RWPE2 (cell line): ENCODE measurements at places on chromosomes 16 and 17.

DNA sequence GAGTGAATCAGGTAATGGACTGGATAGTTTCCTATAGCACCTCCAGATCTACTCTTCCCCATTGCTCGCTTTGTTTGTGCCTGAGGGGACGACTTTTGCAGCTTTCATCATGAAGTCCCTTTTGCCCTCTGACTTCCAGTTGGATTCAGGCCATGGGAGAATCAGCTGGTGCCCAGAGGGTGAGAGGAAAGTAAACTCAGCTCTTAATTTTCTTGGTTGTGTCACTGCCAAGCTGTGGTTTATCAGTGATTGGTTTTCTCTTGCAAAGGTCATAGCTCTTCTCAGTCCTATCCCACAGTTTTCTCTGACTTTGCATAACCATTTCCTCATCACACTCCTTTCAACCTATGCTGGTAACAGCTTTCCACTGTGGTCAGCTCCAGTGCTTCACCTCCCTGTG lies 200.1 kb downstream of the KCNJ2 start:
- no peak for DNase-seq

DNA sequence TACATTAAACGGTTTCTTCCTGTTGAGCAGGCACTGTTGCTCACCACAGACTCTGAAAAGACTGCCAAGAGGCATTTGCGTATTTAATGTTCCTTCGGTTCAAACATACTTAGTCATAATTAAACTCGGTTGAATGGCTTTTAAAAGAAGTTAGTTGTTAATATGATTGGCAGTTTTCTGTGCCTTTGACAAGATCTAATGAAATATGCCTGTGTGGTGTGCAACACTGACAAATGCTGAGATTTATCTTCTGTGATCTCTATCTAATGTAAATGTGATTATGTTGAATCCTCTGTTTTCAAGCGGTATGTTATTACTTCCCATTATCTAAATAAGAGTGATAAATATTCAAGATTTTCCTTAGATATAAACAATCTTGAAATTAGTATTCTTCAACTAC lies 1046.6 kb downstream of the CDH8 start:
- no peak for DNase-seq

- peak; percentile 90 for DNase-seq
Observed at GRCh38 chr17:78661093-78661770, 84.0 kb upstream of the DNAH17 start.

GRCh38 chr17:72397687-72398086 lies 276.9 kb downstream of the SOX9 start:
- no peak for DNase-seq

GRCh38 chr17:1377334-1377733 lies 22.7 kb downstream of the YWHAE start:
- DNase-seq, result no peak

DNA sequence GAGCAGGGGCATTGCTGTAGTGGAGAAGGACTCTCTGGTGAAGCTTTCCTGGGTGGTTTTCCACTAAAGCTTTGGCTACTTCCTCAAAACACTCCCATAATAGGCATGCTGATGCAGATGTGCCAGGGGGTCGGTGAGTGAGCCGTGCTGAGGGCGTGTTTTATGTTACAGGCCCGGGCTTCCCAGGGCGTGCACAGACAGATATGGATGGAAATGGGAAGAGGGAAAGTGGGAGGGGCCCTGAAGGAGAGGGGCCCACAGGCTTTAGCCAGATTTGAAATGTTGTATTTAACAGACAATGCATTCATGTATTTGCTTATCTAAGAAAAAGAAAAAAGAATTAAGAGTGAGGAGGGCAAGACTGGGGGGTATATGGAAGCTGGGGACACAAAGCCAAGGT lies 56.3 kb downstream of the IL21R start:
- DNase-seq, result peak; percentile 62

DNA sequence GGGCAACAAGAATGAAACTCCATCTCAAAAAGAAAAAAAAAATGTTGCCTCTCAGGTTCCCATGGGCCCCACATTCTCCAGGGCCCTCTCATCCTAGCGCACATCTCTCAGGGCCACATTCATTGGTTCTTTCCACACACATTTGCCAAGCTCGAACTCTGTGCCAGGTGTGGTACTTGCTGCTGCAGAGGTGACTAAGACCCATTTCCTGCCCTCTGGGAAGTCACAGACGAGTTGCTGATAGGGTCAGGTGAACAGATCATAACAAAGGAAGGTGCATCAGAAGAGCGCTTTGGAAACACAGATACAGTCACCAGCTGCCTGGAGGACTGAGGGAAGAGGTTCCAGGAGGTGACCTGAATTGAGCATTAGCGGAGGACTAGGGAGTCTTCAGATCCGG lies 1.0 kb downstream of the GSDMA start:
- DNase-seq, result peak; percentile 87

GRCh38 chr16:70777973-70778406 lies 23.0 kb downstream of the VAC14 start:
- no peak for DNase-seq

DNA sequence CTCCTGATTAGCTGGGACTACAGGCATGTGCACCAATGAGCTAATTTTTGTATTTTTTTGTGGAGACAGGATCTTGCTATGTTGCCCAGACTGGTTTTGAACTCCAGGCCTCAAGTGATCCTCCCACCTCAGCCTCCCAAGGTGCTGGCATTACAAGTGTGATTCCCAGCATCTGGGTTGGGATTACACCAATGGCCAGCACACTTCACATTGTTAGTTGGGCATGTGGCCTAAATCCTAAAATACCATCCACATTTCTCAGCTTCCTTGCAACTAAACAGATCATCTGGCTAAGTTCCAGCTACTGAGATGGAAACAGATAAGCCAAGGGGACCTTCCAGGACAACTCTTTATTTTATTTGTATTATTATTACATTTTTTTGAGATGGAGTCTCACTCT lies 9.9 kb downstream of the RABEP2 start:
- DNase-seq, result no peak

DNA sequence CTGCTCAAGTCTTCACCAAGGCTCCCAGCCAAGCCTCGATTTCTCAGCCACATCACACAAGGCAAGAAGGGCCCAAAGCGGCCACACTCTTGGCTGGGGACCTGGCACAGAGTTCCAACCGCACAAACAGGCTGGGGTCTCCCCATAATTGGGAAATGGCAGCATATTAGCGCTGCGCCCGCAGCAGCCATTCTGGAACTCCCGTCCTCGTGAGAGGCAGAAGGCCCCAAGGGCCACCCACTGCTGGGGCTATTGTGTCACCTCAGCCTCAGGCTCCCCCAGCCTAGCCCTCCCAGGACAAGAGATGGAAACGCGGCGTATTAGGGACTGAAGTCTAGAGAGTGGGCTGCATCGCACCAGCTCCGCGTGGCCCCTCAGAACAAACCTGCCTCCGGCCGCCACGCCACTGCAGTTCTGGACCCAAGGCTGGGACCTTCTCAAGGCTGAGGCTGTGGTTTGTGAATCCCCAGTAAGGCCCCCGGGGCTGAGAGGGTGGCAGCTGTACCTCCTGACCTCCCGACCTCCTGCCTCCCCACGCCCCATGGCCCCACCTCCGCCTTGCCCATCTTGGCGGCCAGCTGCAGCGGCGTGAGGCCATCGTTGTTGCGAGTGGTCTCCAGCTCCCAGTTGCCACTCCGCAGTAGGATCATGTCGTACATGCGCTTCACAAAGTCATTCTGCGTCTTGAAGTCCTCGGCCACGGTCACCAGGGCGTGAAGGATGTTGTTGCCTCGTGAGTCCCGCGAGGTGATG lies 25.3 kb downstream of the TRPV3 start:
- DNase-seq, result no peak

DNA sequence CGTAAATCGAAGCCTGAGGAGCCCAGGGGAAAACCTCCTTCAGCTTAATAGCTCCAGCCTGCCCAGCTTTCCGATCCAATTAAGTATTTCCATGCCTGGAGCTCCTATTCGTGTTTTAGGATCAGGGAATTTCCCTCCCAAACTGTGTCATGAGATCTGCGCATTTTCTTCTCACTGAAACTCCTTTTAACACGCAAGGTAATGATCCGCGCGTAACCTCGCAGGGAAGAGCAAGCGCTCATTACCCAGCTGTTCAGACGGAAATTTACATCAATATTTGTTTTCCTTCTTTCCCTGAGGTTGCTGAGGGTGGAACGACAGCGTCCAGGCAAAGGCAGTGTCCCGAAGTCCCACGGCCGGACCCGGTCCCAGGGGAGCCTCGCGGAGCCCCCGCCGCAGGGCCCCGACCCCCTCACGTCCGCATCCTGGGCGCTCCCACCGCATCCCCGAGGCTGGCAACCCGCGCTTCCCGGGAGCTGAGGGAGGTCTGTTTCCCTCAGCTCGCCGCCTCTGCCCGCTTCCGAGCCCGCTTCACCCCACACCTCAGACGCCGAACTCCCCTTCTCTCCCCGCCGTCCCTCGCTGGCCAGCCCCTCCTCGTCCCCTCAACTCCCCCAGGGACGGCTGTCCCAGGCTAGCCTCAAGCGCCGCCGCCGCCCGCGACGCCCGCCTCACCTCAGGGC lies 415 bp downstream of the ABCA5 start:
- DNase-seq, result peak; percentile 57

GRCh38 chr17:64778240-64779097 lies 116.4 kb upstream of the SMURF2 start:
- no peak for DNase-seq

GRCh38 chr16:4609200-4610010 lies 5.3 kb downstream of the UBALD1 start:
- no peak for DNase-seq

GRCh38 chr16:61382435-61382834 lies 653.8 kb downstream of the CDH8 start:
- DNase-seq, result no peak
